GM10248 (cell line): ENCODE measurements at places on chromosomes 4 and X.

DNA sequence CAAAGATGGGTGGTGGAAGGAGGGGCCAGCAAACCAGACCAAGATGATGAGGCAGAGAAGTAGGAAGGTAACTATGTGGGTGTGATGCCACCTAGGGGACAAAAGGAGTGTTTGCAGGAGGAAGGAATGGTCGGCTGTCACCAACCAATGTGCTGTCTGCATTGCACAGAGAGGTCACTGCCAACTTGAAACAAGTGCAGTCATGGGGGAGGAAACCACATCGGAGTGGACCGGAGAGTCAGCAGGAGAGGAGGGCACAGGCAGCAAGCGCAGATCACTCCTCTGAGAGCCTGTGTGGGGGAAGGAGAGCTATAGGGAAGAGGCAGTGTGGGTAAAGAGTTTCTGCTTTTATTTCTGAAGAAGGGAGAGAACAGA, 38.5 kb upstream of the FGFBP2 start:
- peak; percentile 76 for DNase-seq

- no peak for DNase-seq
These were observed 4.1 kb downstream of the ZNF185 start for GRCh38 chrX:152901816-152902501.

DNA sequence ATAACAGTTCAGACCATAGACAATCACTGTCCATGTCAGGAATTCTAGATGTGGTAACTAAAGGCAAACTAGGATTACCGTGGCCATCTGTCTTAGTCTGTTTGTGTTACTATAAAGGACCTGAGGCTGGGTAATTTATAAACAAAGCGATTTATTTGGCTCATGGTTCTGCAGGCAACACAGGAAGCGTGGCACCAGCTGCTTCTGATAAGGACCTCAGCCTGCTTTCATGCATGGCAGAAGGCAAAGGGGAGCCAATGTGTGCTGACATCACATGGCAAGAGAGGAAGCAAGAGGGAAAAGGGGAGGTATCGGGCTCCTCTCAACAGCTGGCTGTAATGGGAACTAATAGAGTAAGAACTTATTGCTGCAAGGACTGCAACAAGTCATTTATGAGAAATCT, 376.7 kb downstream of the GPM6A start:
- no peak for DNase-seq

DNA sequence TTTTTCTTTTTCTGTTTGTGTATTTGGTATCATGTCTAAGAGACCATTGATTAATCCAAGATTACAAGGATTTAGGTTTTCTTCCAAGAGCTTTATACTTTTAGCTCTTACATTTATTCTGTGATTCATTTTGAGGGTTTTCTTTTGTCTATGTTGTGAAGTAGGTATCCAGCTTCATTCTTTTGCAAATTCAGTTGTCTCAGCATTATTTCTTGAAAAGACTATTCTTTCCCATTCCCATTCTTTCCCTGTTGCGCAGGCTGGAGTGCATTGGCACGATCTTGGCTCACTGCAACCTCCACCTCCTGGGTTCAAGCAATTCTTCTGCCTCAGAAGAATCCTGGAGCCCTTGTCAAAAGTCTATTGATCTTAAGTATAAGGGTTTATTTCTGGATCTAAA, 164.9 kb downstream of the NAA11 start:
- DNase-seq: no peak

DNA sequence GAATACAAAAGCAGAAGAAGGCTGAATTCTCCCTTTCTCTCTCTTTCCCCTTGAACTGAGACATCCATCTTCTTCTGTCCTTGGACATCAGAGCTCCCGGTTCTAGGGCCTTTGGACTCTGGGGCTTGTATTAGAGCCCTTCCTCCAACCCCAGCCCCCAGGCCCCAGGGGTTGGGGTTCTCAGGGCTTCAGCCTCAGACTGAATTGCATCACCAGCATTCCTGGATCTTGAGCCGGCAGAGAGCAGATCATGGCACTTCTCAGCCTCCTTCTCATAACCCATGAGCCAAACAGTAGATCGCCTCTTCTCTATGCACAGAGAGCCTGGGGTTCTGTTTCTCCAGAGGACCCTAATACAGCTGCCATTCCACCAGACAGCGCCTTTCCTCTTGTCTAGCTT, 25.3 kb upstream of the CLDN24 start:
- no peak for DNase-seq

- DNase-seq: no peak
These were observed 219.1 kb downstream of the NR3C2 start for GRCh38 chr4:148222991-148223660.

DNA sequence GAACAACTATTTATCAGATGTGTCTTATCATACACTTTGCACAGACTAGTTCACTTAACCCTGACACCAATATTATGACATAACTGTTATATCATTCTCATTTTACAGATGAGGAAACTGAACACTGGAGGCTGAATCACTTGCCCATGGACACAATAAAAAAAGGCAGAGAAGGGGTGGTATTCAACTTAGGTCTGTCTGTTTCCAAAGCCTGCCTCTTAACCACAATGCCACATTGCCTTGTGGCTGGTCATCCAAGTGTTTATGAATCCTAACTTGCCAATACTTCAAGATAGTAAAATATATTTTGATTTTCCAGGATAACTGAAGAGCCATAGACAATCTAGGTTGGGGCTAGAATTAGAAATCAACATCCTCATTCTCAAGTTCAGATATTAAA, 327.8 kb downstream of the NR3C2 start:
- no peak for DNase-seq

GRCh38 chr4:68732653-68733466, 62.4 kb upstream of the UGT2B15 start:
- no peak for DNase-seq

DNA sequence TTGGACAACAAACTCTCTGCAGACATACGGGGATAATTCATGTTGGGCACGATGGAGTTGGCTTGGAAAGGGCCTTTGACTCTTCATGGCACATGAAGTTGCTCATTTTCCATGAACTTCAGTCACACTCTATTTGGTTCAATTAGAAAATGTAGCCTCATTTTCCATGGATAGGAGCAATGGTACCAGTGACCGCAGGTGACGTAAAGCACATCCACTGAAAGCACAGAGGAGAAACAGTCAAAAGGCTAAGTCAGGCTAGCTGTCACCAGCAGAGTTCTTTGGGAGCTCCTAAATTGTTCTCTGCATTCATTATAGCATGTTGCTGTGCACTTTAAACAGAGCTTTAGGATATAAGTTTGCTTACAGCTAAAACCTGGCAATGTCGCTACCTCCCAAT, 39.9 kb upstream of the MAP3K15 start:
- DNase-seq: no peak

DNA sequence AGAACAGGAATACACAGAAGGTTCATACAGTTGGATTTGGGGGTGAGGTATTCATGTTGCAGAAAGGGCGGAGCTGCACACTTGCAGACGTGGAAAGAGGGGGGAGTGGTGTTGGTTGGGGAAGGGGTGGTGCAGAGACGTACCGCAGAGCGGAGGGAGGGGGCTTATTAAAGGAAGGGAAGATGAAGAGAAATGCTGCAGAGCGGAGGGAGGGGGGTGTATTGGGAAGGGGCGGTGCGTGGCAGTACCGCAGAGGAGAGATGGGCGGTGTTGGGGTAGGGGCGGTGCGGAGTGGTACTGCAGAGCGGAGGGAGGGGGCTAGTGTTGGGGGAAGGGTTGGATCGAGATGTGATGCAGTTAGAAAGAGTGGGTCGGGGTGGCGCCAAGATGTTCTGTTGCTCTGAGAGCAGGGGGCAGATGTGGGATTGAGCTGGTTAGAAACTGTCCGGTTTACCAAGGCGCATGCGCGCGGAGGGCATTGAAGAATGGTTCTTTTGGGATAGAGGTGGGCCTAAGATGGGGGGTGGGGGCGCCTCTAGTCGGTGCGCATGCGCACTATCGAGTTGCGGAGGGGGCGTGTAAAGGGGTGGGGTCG, 900 bp downstream of the TRO start:
- DNase-seq: peak; percentile 65

- DNase-seq: no peak
These were observed 203.1 kb downstream of the FAT4 start for GRCh38 chr4:125517831-125518230.

DNA sequence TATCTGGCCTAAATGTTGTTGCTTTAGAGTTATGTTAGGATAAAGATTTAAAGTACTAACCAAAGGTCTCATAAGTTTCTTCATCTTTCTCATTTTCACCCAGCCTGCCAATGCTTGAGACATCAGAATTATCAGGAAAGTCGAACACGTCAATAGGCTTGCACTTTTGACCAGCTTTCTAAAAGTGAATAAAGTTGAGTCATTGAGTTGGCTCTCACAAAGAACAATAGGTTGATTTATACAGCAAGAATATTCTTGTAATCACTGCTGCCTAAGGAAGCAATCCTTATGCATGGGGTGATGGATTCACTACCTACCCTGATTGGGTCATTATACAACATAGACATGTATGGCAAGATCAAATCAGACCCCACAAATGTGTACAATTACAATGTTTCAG, 5.0 kb downstream of the CENPU start:
- DNase-seq: no peak

DNA sequence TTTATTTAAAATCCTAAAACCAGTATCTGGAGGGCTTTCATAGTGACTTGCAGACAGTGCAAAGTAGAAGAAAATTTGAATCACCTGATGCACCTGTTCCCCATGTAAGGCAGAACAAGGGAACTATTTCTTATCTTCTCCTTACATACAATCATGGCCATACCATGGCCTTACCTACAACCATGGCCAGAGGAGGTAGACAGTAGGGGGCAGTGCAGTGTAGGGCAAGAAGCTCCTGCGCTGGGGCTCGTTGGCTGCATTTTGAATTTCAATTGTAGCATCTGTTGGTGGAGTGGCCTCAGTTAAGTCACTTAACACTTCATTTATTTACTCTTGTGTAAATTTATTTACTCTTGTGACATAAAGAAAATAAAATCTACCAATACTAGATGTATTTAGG, 33.0 kb downstream of the GALNTL6 start:
- peak; percentile 24 for DNase-seq

DNA sequence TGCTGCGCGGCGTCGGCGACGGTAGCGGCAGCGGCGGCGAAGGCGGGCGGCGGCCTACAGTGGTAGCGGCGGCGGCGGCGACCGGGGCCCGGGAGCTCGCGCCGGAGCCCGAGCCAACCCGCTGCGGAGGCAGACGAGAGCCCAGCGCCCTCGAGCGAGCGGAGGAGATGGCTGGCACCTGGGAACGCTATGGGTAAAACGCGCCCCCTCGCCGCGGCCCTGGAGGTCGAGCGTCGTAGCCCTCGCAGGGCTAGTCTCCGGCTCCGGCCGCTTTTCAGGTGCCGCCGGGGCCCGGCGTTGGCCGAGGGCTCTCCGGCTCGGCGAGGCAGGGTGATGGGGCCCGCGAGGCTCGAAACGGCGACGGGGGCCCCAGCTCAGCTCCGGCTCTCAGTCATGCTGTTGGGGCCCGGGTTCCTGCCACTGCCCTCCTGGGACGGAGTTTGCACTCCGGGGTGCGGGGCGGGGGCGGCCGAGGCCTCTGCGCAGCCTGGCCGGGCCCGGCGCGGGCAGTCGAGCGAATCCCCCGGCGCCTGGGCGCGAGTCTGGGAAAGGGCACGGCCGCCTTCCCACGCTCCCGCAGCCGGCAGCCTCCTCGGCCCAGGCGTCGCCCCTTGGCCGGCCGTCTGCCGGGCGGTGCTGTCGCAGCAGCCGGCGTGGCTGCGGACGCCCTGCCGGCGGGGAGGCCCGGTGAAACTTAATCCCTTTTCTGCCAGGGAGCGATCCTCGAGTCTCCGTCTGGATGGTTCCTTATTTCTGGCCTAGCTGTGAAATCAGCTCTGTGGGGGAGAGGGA, 768 bp downstream of the MID2 start:
- DNase-seq: peak; percentile 23

DNA sequence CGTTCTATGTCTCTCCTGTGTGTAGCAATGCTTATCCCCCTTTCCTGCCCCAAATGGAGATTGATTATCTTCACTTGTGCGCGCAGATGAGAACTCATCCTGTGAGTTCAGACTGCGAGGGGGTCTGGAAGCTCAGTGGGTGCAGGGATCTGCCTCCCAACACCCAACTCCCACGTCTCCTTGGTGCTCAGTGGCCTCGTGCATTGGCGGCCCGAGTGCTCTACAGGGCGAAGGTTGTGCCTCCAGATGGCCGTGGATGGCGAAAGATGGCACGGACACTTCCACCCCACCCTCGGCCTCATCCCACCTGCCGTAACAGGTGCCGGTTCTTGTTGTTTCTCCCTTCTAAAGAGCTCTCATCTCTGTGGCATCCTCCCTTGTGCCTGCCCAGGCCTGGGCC, 45.1 kb upstream of the SORCS2 start:
- no peak for DNase-seq

GRCh38 chrX:55488006-55488592, 1.5 kb downstream of the USP51 start:
- no peak for DNase-seq

- peak; percentile 69 for DNase-seq
These were observed 181.3 kb upstream of the STK26 start for GRCh38 chrX:131841496-131842437.

DNA sequence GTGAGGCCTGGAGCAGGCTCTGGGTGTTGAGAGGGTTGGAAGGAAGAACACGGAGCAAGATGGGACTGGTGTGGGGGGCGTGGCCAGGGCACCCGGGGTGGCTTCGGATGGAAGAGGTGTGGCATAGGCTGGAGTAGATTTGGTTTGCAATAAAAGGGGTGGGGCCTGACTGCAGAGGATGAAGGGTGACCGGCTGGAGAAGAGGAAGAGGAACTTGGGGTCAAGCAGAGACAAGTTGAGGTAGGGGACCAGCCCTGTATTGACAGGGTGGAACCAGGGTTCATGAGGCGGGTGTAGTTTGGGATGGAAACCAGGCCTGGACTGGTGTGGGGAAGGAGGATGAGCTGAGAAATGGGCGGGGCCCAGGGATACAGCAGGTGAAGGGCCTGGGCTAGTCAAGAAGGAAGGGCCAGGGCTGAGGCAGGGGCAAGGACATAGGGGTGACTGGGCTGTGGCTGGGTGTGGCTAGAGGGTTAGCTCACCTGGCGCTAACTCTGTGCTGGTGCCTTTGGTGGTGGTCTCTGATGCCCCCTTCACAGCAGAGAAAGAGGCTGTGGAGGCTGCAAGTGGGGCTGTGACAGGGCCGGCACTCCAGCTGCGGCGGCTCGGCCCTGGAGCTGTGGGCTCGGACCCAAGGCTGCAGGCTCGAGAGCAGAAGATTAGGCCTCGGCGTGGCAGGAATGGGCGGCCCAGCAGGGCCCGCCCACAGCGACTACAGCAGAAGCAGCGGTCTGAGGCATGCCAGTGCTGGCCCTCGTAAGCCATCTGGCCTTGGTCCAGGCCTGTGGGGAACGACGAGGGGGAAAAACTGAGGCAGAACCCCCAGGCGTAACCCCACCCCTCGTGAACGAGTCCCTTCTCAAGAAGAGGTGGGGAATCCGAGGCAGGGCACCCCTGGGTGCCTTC, 5.0 kb downstream of the PLP2 start:
- DNase-seq: no peak

DNA sequence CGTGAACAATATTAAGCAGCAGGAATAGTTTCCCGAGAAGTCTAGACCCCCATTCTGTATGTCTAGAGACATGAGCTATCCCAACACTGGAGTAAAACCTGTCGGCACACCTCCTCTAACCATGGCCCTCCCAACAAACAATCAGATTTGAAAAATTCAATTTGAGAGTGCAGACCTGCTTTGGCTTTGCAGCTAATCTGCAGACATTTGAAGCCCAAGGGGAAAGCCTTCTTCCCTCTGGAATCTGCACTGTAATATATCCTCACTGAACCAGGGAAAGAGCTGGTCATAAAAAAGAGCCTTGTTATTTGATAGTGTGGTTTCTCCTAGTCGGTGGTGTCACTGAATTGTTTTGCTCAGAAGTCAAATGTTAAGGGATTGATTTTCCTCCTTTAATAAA, 44.6 kb upstream of the KLHL34 start:
- DNase-seq: no peak
